ENCODE measurements at places on chromosomes 4 and X. TPM values are rescaled to one million over a fixed set of nuclear protein-coding genes. Genes with fewer than 3 reads are reported as not detected.
A peak's percentile ranks its signal among the peaks of the same experiment; 100 is the strongest.

Gene SATL1
- 0.31 TPM for polyA plus RNA-seq

GRCh38 chr4:174037631-174038030, 245.8 kb downstream of the FBXO8 start:
- no peak for DNase-seq

Gene ASB12
- 31.5 TPM for polyA plus RNA-seq

DNA sequence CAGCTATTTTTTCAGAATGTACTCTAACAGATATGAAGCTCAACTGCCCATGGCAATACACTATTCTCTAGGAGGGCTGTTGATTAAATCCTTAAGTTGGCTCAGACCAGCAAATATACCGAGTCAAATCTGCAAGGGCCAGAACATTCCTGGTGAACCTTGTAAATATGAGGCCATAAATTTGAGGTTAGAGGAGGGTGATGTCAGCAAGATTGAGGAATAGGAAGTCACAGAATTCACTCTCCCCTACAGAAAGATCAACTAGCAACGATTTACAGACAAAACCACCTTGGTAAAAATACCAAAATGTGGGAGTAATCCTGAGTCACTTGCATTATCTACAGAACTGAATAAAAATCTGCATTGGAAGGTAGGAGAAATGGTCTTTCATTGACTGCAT, 399.3 kb downstream of the GPM6A start:
- no peak for DNase-seq

Gene UGT2B11
- polyA plus RNA-seq: not detected

Gene SORCS2
- 14.8 TPM for polyA plus RNA-seq

- DNase-seq: peak; percentile 41
These were observed 54.2 kb downstream of the SUPT20HL2 start for GRCh38 chrX:24259544-24260240.

DNA sequence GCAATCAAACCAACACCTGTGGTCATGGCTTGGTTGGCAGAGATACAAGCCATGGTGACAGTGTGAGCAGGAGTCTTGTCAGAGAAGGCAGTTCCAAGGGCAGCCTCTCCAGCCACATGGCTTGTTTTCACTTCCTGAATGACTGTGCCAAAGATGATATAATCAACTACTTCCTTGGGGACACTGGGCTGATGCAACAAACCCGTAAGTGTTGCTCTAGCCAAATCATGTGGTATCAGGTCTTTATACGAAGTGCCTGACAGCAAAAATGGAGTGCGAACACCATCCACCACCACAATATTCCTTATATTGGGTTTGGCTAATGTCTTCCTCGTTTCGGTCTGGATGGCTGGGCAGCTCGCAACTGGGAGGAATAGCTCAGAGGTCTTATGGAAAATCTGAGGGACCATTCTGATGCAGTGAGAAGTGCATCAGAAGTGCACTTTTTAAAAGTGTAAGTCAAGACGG, 922.0 kb downstream of the NLGN4X start:
- DNase-seq: peak; percentile 57

DNA sequence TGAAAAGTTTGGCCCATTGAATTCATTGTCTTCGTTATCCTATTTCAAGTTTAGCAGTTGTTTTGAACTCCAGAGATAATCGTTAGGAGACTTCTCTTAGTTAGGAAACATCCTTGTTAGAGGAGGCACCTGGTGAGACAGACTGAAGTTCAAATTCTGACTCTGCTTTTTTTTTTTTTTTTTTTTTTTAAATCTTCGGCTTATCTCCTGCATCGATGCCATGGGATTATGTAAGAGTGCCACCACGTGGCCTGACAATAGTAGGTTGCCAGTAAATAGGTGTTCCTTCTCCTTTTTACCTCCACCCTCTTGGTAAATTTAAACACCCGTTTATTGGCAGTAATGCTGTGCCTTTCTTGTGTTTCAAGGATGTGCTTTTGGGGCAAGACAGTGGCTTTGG, 149.3 kb downstream of the SOWAHB start:
- DNase-seq: no peak

Gene TMPRSS11B
- not detected for polyA plus RNA-seq

DNA sequence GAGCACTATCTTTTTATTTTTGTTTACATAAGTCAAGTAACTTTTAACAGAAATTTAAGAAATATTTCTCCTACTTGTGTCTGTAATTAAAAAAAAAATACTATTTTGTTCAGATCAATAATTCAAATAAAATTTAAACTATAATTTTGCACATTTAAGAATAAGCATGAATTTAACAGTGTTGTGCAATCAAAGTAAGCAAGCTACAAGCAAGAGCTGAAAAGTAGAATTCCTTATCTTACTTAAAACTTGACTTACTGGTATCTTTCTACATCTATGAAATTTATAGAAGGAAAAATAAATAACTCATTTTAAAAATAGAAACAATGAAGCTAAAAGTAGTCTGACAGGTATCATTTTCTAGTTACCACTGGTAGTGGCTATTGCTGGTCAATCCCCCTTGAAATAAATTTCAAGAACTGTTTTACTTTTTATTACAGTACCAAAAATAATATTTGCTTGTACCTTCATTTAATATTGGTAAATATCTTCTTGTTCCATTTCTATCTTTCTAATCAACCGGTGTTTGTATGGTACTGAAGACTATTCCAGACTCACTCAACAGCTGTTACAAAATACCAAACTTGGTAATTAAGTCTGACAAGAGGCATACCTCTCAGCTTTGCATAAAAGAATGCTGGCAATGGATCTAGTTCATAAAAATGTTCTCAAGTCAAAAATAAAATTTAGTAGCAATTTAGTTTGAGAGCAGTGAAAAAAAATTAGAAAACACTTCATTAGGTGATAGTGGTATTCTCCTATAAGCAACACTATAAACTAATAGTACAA, 62.2 kb downstream of the NOCT start:
- no peak for DNase-seq

GRCh38 chr4:151563194-151563593, 154.2 kb downstream of the FHIP1A start:
- no peak for DNase-seq

Gene AREG
- 0.24 TPM for polyA plus RNA-seq

Gene PLAC8
- polyA plus RNA-seq: 0.94 TPM

DNA sequence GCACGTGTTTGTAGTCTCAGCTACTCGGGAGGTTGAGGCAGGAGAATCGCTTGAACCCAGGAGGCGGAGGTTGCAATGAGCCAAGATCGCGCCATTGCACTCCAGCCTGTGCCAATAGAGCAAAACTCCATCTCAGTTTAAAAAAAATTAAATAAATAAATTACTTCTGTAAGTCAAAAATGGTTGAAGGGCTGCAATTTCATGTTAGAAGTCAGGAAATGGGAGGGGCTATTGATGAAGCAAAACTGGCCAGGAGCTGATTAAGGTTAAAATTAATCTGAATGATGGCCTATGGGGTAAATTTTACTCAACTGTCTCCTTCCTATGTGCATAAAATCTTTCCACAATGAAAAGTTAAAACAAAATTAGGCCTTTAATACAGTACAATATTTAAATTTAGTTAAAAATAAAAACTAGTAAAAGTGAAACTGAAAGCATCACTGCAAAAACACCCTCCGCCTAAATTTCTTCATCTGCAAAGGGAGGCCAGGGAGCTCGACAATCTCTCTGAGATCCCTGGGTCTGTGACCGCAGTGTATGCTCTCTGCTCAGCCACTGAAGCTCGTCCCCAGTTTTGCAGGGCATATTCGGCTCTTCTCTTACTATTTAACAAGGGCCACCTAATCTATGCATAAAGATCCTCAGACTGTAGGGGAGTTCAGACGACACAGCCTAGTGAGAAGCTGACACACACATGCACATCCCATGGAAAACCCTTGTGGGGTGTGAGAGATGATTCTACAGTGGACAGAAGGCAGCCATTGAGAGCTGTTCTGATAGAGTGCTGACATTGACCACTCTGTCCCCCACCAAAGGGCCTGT, 57.2 kb downstream of the IRF2 start:
- peak; percentile 52 for DNase-seq

DNA sequence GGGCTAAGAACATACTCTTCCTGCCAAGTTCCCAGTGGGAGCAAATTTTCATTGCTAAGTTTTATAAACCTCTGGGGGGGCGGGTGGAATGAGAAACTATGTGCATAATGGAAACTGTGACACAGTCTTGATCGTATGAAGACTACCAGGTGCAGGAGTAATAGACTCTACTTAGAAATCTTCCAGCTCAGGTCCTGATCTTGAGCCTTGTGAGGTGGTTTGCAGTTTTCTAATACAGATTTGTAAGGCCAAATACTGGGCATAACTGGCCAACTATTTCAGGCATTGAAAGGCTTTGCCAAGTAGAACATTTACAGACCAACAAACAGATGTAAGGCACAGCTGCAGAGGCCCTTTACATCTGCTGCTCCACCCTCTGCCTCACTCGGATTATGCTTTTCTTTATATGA, 89.7 kb upstream of the CBR4 start:
- DNase-seq: peak; percentile 87

GRCh38 chrX:37646254-37646653, 39.3 kb upstream of the XK start:
- no peak for DNase-seq

DNA sequence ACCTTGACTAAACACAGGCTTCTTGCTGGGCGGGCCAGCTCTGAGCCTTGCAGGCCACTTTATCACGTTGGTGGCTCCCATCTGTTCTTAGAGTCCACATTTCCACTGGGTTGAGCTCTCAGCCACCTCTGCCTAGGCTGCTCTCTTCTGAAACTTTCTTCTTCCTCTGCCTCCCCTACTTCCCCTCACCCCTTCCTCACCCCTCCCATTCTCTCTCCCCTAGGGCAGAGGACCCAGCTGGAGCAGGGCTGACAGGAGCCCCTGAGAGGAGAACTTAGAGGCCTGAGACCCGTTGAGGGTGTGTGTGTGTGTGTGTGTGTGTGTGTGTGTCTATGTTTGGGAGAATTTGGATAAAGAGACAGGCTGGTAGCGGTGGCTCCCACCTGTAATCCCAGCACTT, 19.9 kb upstream of the TMSB4X start:
- no peak for DNase-seq

DNA sequence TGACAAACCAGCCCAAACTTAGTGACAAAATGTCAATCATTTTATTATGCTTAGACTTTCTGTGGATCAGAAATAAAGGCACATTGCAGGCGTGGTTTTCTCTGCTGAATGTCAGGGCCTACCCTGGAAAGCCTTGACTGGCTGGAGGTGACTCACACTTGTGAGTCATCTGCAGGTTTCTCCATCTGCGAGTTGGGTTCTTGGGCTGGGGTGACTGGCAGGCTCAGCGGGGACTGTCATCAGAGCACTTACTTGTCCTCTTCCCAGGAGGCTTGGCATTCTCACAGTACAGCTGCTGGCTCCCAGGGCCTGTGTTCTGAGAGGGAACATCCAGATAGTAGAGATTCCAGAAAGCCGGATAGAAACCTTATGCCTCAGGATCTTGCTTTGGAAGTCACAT, 153.8 kb upstream of the AGA start:
- DNase-seq: no peak

GRCh38 chrX:108439426-108439942, at the start of gene COL4A5:
TSS of gene COL4A5 (plus strand) at chrX:108439838. CDS start at chrX:108440126, 288 bp downstream.
- peak; percentile 81 for DNase-seq

DNA sequence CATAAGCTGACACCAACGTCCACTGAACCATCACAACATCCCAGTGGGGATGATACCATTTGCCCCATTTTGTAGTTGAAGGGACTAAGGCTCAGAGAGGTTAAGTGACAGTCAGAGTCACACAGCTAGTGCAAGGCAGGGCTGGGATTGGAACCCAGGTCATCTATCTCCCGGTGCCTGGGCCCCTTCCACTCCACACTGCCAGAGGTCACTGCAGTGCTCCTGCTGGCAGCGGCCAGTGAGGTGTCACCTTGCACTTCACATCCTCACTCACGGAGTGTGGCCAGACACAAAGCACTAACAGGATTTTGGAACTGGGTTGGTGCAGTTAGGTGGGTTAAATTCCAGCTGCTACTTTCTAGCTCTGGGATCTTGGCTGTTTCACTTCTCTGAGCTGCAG, 118.7 kb downstream of the ENPP6 start:
- no peak for DNase-seq

DNA sequence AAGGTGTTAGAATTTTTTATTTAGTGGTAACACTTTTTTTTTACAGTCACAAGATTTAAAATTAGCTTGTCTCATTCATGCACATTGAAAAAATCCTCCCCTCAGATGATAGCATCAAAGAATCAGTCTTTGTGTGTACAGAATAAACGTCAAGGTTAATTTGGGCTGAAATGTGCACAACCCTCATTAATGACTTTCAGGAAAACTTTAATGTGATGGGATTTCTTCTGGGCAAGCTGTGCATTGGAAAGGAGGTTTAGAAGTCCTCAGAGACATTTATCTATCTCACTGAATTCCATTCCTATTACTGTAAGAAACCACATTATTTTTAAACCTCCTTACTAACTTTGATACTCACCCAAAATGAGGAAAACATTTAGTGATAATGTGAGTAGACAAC, 88.2 kb upstream of the TECRL start:
- no peak for DNase-seq

- DNase-seq: no peak
These were observed 26.2 kb downstream of the ARL9 start for GRCh38 chr4:56531823-56532222.

GRCh38 chrX:11929476-11929875, 171.4 kb downstream of the MSL3 start:
- DNase-seq: no peak

DNA sequence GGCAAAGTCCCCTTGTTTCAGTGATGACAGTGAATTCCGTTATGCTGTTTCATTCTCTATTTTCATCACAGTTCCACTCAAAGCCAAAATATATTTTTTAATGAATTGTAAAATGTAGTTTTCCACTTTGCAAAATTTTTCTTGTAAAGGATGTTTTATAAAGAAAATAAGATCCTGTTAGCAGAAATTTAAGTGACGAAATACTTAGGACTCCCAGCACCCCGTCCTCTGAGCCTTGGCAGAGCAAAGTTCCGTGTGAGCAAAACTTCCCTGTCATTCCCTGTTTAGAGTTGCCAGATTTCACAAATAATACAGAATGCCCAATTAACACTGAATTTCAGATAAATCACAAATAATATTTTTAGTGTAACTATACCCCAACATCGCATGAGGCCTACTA, 81.0 kb upstream of the RBPJ start:
- peak; percentile 28 for DNase-seq

Gene HSFX1
- 2.0 TPM for polyA plus RNA-seq

- no peak for DNase-seq
These were observed 2691.0 kb downstream of the PCDH7 start for GRCh38 chr4:33411182-33411581.

DNA sequence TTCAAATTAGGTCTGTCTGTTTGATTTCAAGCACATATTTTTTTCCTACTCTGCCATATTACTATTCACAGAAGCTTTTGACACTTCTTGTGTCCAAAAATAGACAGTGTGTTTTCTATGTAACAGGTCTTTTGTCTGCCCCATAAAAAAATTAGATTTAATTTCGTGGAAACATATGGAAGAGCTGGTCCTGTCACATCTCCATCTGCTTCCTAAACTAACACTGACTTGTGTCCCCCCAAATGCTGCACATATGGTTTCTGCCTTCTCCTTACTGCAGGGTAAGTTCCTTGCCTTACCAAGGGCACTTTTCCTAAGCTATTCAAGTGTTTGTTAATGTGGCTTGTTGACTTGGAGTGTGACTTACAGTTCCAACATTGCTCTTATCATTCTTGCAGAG, 340.7 kb upstream of the ARX start:
- DNase-seq: no peak

Measured in muscle of back (tissue), 13 donors.